ENCODE measurements at places on chromosomes 2 and 18. TPM values are rescaled to one million over a fixed set of nuclear protein-coding genes. Genes with fewer than 3 reads are reported as not detected.

GRCh38 chr2:23602116-23602515, 217.1 kb downstream of the KLHL29 start:
- no peak for DNase-seq

GRCh38 chr2:127143841-127144782, 37.2 kb upstream of the BIN1 start:
- peak; percentile 46 for DNase-seq

DNA sequence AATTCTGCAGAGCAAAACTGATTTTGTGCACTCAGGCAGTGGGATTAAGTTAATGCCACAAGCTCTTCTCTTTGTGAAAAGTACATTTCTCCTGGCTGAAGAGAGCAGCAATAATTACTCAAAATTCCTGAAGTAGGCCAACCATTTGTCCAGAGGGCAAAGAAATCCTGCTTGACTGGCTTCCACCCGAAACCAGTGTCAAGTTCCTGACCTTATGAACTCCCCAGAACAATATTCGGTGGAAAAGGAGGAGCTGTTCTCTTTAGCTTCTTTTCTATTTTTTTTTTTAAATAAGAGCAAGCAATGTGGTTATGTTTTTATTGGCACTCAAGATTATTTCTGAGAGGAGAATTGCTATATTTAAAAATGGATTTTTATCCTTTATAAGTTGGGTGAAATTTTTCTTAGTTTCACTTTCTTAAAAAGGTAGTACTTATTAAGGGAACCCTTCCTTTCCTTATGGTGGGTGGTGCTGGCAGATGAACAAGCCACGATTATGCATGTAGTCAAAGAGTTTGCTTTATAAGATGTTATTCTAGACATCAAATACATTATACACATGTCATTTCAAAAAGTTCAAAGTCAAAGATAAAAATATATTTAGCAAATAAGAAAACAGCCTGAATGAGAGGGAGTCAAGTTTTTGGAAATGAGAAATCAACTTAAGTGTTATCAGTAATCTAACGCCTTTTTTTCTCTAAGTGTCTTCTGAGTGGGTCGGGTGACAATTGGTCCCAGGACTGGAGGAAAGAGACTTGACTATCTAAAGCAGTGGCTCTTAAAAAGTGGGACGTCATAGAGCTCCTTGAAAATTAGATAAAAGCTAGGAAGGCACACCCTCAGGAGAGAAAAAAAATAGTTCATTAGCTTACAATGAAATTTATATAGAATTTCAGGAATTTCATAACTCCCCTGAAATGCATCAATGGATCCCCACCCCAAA, 194.5 kb downstream of the IKZF2 start:
- DNase-seq = no peak

PPP1R1C gene
- 2.7 TPM for total RNA-seq

DNA sequence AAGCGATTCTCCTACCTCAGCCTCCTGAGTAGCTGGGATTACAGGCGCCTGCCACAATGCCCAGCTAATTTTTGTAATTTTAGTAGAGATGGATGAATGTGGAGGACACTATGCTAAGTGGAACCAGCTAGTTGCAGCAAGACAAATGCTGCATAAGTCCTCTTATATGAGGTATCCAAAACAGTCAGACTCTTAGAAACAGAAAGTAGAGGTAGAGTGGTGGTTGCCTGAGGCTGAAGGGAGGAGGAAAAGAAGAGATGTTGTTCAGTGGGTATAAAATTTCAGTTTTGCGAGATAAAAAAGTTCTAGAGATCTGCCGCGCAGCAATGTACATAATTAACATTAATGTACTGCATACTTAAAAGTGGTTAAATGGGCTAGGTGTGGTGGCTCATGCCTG, 145.3 kb upstream of the SPRED2 start:
- no peak for DNase-seq

DNA sequence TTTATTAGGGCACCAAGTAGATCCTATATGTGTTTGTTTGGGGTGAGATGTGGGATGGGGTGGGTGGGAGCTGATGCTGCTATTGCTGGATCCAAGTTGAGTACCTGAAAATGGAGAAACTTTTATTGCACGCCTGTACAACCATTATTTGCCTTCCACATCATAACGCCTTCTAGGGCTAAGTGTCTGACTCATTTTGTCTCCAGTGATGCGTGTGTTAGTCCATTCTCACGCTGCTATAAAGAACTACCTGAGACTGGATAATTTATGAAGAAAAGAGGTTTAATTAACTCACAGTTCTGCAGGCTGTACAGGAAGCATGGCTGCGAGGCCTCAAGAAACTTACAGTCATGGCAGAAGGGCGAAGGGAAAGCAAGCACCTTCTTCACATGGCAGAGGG, 58.2 kb downstream of the KDM3A start:
- no peak for DNase-seq

GRCh38 chr2:180063494-180064092, 56.5 kb upstream of the CWC22 start:
- no peak for DNase-seq

GRCh38 chr2:6506361-6506794, 359.3 kb downstream of the CMPK2 start:
- no peak for DNase-seq

CPS1 gene
- total RNA-seq = 6.6 TPM

GRCh38 chr2:29423061-29423666, 307.9 kb downstream of the CLIP4 start:
- DNase-seq = no peak

NR4A2 gene
- 7.8 TPM for total RNA-seq

FOXI3 gene
- total RNA-seq = 0.47 TPM

DNA sequence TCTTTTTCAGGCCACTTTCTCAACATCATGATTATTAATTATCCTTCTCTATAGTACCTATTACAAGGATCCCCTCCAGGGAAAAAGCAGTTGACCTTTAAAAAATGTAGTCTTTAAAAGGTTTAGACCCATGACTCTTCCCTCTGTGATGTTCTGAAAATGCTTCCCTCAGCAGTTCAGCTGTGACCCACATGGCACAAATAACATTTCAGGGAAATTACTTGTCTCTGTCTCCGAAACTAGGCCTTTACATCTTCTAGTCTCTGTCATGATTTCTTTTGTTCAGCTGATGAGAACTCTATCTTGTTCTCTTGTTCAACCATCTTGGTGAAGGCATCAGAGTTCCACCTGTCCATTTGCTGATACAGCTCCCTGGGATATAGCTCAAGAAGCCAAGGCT, 28.3 kb downstream of the LGALSL start:
- DNase-seq = no peak

DCTN1 gene
- total RNA-seq = 97.2 TPM

DNAJC27 gene
- 14.3 TPM for total RNA-seq

- DNase-seq = no peak
These were observed 13.7 kb downstream of the VAPA start for GRCh38 chr18:9927392-9928063.

GRCh38 chr2:32678825-32679224, 51.0 kb downstream of the TTC27 start:
- no peak for DNase-seq

- DNase-seq = no peak
These were observed 44.9 kb downstream of the CYP27C1 start for GRCh38 chr2:127175041-127175721.
